Esophagus muscularis mucosa (tissue), 4 donors: ENCODE measurements at places on chromosomes 6 and 20. TPM values are rescaled to one million over a fixed set of nuclear protein-coding genes. Genes with fewer than 3 reads are reported as not detected.

DNA sequence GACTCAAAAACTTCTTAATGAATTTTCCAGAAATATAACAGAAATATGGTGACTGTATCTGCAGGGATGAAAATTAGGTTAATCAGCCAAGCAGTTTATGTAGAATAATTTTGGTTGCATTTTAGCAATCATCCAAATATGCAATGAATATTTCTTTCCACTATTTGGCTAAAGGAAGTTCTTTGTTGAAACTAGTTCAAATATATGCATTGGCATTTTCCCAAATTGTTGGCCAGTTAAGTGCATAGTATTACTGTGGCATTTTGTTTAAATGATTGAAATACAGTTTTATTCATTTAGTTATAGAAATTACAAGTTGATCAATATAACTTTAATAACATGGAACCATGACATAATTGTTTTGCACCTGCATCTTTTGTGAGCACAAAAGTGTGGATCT is 115.5 kb downstream of the DOK5 start:
- no peak overlapping the region for H3K27ac ChIP-seq
- no peaks in the 10 kb centered on the region for H3K27me3 ChIP-seq
- no peak overlapping the region for H3K4me3 ChIP-seq
- no peak for DNase-seq
- H3K36me3 ChIP-seq, result no peaks in the 10 kb centered on the region

Gene CST5
- not detected for total RNA-seq

GRCh38 chr6:94323853-94324252 is 904.5 kb upstream of the EPHA7 start:
- no peaks in the 10 kb centered on the region for H3K4me1 ChIP-seq
- no peaks in the 10 kb centered on the region for H3K36me3 ChIP-seq
- H3K27me3 ChIP-seq, result no peaks in the 10 kb centered on the region
- DNase-seq, result no peak
- no peak overlapping the region for H3K27ac ChIP-seq
- no peak overlapping the region for H3K4me3 ChIP-seq

GRCh38 chr6:169409742-169410312 is 156.2 kb upstream of the THBS2 start:
- H3K4me1 ChIP-seq, result no peaks in the 10 kb centered on the region
- DNase-seq, result peak; percentile 81
- H3K36me3 ChIP-seq, result no peaks in the 10 kb centered on the region
- no peaks in the 10 kb centered on the region for H3K27me3 ChIP-seq
- no peak overlapping the region for H3K27ac ChIP-seq

DNA sequence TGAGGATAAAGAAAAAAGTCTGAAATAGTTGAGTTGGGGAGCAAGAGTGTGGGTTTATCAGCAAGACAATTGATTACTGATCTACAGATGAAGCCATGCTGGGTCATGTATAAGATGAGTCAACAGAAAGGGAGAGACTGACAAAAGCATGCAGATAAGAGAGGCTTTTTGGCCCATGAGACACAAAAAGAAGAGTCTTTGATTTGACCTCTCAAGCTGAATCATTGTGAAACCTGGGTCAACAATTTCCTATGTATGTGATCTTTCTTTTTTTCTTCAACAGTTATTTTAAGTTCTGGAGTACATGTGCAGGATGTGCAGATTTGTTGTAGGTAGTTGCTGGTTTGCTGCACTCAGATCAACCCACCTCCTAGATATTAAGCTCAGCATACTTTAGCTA is 15.9 kb downstream of the RIMS1 start:
- no peaks in the 10 kb centered on the region for H3K27me3 ChIP-seq
- H3K36me3 ChIP-seq, result no peaks in the 10 kb centered on the region
- H3K4me3 ChIP-seq, result no peak overlapping the region
- no peaks in the 10 kb centered on the region for H3K4me1 ChIP-seq
- H3K27ac ChIP-seq, result no peak overlapping the region

DNA sequence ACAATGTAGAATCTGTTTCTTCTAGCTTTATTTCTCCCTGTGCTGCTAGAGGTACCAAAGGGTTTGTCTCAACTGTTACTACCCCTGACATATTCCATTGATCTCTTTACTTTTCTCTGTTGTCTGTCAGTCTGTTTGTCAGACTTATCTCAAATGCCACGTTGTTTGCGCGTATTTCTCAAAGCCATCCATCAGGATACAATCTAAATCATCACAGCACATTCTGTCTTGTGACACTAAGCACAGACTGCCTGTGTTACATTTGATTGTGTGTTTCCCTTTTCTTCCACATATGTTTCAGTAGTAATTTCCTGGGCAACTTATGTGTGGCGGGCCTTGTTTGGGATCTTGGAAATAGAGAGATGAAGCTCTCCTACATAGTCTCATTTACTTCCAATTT is 30.2 kb upstream of the SERINC3 start:
- H3K36me3 ChIP-seq, result no peaks in the 10 kb centered on the region
- peaks cover 76% of the 10 kb centered on the region for H3K4me1 ChIP-seq
- peak overlapping the region; percentile 82 for H3K27ac ChIP-seq

Gene GPSM3
- total RNA-seq, result 17.4 TPM

GRCh38 chr6:75863784-75864183 is 114.7 kb downstream of the MYO6 start:
- no peaks in the 10 kb centered on the region for H3K4me1 ChIP-seq
- DNase-seq, result no peak
- peaks cover 56% of the 10 kb centered on the region for H3K36me3 ChIP-seq
- H3K27ac ChIP-seq, result no peak overlapping the region
- H3K4me3 ChIP-seq, result no peak overlapping the region
- no peaks in the 10 kb centered on the region for H3K27me3 ChIP-seq

DNA sequence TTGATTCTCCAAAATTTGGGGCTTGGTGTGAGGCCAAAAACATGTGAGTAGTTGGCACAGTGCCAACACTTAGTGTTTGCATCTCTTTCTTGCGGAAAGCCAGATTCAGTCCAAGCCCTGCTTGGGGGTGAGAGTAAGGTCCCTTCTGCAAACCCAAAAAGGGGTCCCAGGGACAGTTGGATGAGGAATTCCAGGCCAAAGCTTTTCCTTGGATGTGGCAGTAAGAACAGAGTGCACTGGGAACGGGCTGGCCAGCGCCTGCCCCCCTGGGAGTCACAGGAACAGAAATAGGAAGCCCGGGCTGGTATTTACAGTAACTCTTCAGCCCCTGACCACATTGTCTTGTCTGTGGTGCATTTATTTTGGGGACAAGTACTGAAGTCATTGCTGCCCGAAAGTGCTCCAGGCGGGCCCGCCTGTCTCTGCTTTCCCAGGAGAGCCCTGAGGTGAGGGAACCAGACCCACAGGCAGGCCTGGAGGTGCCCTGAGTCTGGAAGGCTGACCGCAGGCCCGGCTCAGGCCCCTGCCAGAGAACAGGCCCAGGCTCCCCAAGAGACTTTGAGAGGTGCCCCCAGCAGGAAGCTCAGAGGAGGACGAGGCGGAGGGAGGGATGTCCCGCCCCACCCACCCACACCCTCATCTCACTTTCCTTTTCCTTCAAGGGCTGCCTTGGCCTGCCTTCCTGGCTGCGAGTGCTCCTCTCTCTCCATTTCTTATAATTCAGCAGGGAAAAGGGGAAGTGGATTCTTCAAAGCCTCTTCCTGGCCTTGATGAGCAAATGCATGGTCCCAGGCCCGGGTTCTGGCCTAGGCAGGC is 218.4 kb downstream of the MAFB start:
- no peaks in the 10 kb centered on the region for H3K4me1 ChIP-seq
- peak overlapping the region; percentile 57 for H3K27ac ChIP-seq
- no peak overlapping the region for H3K4me3 ChIP-seq
- H3K27me3 ChIP-seq, result no peaks in the 10 kb centered on the region
- peak; percentile 91 for DNase-seq

DNA sequence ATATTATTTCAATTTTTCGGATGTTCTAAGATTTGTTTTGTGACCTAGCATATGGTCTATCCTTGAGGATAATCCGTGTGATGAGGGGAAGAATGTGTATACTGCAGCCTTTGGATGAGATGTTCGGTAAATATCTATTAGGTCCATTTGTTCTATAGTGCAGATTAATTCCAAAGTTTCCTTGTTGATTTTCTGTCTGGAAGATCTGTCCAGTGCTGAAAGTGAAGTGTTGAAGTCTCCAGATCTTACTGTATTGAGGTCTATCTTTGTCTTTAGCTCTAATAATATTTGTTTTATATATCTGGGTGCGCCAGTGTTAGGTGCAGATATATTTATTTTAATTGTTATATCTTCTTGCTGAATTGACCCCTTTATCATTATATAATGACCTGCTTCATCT is 32.2 kb upstream of the SNAP91 start:
- H3K27ac ChIP-seq, result no peak overlapping the region
- H3K4me3 ChIP-seq, result no peak overlapping the region
- H3K27me3 ChIP-seq, result no peaks in the 10 kb centered on the region
- no peaks in the 10 kb centered on the region for H3K36me3 ChIP-seq
- H3K4me1 ChIP-seq, result no peaks in the 10 kb centered on the region

Gene MYT1
- not detected for total RNA-seq

GRCh38 chr20:12764851-12765250 is 243.9 kb upstream of the SPTLC3 start:
- no peak for DNase-seq
- H3K4me3 ChIP-seq, result no peak overlapping the region
- H3K36me3 ChIP-seq, result no peaks in the 10 kb centered on the region
- peaks cover 5% of the 10 kb centered on the region for H3K4me1 ChIP-seq

DNA sequence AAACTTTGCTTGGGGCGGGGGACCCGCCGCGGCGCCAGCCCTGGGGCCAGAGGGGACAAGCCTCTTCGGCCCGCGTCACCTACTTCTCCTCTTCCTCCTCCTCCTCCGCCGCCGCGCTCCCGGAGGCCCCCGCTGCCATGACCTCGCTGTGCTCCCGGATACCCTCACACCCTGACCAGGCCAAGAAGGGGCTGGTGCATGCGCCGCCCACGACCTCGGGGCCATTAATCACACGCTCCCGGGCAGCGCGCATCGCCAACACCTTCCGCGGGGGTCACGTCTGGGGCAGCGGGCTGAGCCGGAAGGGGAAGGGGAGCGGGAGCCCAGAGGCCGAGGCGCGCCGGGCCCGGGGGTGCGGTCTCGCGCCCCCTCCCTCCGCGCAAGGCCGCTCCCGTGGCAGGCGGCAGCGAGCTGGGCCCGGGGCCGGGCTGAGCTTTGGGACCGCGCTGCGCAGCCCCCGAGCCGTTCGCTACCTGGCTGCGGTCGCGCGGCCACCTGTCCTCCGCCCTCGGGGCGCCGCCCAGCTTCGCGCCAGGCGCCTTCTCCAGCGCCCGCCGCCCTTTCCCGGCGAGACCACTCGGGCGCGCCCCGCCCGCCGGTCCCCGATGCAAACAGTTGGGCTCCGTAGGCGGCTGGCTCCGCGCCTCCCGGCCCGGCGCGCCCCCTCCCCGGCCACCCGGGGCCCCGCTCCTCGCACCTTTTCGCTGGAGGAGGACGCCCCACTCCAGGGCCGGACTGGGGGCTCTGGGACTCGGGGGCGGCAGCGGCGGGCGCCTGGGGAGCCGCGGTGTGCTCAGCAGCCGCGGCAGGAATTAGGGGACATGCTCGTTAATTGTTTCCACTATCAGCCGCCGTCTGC is 575 bp upstream of the CNR1 start:
- H3K27me3 ChIP-seq, result peaks cover 63% of the 10 kb centered on the region
- H3K4me3 ChIP-seq, result peak overlapping the region; percentile 60
- peaks cover 19% of the 10 kb centered on the region for H3K4me1 ChIP-seq
- H3K27ac ChIP-seq, result peak overlapping the region; percentile 66
- no peak for DNase-seq

DNA sequence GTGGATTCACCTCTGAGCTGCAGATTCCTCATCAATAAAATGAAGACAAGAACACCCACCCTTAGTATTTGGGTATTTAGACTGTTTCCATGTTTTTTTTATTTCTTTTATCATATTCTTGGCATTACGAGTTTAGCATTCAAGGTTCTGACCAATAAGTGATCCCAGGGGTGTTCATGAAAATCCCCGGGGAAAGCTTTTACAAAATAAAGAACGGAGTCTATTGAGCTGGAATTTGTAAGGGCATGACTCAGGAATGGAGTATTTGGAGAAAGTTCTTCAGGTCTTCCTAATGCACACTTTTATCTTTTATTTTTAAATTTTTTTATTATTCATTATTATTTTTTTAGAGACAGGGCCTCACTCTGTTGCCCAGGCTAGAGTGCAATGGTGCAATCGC is 19.4 kb upstream of the TOX2 start:
- H3K27me3 ChIP-seq, result no peaks in the 10 kb centered on the region
- H3K36me3 ChIP-seq, result no peaks in the 10 kb centered on the region
- H3K27ac ChIP-seq, result no peak overlapping the region
- DNase-seq, result no peak
- H3K4me3 ChIP-seq, result no peak overlapping the region
- H3K4me1 ChIP-seq, result peaks cover 3% of the 10 kb centered on the region

- no peak overlapping the region for H3K27ac ChIP-seq
- no peak overlapping the region for H3K4me3 ChIP-seq
- H3K27me3 ChIP-seq, result no peaks in the 10 kb centered on the region
- no peaks in the 10 kb centered on the region for H3K4me1 ChIP-seq
These were observed 12.2 kb upstream of the BRPF3 start for GRCh38 chr6:36184311-36184710.

DNA sequence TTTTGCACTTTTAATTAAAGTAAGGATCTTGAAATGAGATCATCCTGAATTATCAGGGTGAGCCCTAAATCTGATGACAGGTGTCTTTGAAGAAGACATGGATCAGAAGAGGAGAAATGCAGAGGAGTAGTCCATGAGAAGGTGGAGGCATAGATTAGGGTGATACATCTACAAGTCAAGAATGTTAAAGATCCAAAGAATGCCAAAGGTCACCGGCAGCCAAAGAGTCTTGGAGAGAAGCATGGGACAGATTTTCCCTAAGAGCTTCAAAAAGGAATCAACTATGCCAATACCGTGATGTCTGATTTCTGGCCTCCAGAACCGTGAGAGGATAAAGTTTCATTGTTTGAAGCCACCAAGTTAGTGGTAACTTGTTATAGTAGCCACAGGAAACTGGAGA is 59.0 kb upstream of the THEMIS start:
- no peak overlapping the region for H3K27ac ChIP-seq
- H3K4me1 ChIP-seq, result no peaks in the 10 kb centered on the region
- H3K4me3 ChIP-seq, result no peak overlapping the region
- no peaks in the 10 kb centered on the region for H3K36me3 ChIP-seq
- H3K27me3 ChIP-seq, result no peaks in the 10 kb centered on the region

- peaks cover 13% of the 10 kb centered on the region for H3K4me1 ChIP-seq
- H3K27me3 ChIP-seq, result no peaks in the 10 kb centered on the region
- H3K27ac ChIP-seq, result no peak overlapping the region
- H3K36me3 ChIP-seq, result no peaks in the 10 kb centered on the region
- no peak for DNase-seq
These were observed 28.5 kb downstream of the HAO1 start for GRCh38 chr20:7911586-7912330.

- no peak overlapping the region for H3K4me3 ChIP-seq
- H3K27ac ChIP-seq, result no peak overlapping the region
- H3K27me3 ChIP-seq, result no peaks in the 10 kb centered on the region
- no peak for DNase-seq
- H3K4me1 ChIP-seq, result no peaks in the 10 kb centered on the region
- no peaks in the 10 kb centered on the region for H3K36me3 ChIP-seq
These were observed 81.8 kb downstream of the ISM1 start for GRCh38 chr20:13302647-13303450.

GRCh38 chr20:2750491-2751251 is 49.8 kb downstream of the CPXM1 start:
- no peak overlapping the region for H3K27ac ChIP-seq
- DNase-seq, result no peak
- peaks cover 1% of the 10 kb centered on the region for H3K36me3 ChIP-seq
- peaks cover 40% of the 10 kb centered on the region for H3K4me1 ChIP-seq
- H3K27me3 ChIP-seq, result peaks cover 64% of the 10 kb centered on the region

GRCh38 chr6:164185471-164185871 is 771.0 kb downstream of the QKI start:
- H3K4me3 ChIP-seq, result no peak overlapping the region
- H3K4me1 ChIP-seq, result no peaks in the 10 kb centered on the region
- no peaks in the 10 kb centered on the region for H3K36me3 ChIP-seq
